Hematopoietic multipotent progenitor cell (in vitro differentiated cells): ENCODE measurements at places on chromosomes 16 and 17.
A peak's percentile ranks its signal among the peaks of the same experiment; 100 is the strongest.

GRCh38 chr16:2767140-2767731 is 9.8 kb downstream of the ELOB start:
- DNase-seq: no peak

DNA sequence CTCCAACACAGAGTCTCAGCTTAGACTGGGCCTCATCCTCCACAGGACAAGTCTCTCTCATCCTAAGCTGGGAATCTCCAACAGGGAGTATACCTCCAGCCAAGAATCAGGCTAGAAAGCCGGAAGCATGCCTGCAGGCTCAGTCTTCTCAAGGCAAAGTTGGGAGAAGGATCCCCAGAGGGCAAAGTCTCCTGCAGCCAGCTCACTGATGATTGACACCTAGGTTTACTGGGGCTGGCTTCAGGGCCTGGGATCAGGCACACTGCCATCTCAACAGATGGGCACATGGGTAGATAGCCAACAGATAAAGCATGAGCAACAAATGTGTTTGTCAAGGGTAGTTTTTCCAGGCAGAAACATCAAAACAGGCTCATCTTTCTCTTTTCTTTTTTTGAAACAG is 56.1 kb upstream of the TOX3 start:
- no peak for DNase-seq

GRCh38 chr16:89936981-89937380 is 11.6 kb upstream of the DEF8 start:
- DNase-seq: no peak

DNA sequence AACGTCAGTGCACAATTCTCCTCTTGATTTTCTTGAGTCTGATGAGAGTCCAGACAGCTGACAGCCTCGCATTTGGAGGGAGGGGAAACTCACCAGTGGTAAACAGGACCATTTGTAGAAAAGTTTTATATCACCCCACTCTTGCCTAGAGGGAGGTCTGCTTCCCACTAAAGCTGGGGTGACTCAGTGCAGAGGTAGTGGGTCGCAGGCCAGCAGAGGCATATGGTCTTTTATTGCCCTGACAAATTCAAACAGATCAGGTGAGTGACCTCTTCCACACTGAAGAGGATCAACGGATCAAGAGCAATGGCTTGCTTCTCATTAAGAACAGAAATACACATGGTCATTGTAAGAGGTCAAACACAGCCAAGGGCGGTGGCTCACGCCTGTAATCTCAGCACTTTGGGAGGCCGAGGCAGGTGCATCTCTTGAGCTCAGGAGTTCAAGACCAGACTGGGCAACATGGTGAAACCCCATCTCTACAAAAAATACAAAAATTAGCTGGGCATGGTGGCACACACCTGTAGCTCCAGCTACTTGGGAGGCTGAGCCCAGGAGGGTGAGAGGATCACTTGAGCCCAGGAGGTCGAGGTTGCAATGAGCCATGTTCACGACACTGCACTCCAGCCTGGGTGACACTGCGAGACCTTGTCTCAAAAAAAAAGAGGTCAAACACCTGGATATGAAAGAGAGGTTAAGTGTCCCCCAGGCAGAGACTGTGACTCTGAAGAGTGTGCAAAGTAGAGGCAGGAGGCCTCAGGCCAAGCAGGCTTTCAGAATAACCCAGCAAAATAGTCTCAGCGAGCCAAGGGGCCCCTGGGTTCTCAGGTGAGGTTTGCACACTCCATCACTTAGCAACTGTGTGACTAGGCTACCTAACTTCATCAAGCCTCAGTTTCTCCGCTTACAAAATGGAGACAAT is 56.5 kb upstream of the ERN1 start:
- DNase-seq: no peak

DNA sequence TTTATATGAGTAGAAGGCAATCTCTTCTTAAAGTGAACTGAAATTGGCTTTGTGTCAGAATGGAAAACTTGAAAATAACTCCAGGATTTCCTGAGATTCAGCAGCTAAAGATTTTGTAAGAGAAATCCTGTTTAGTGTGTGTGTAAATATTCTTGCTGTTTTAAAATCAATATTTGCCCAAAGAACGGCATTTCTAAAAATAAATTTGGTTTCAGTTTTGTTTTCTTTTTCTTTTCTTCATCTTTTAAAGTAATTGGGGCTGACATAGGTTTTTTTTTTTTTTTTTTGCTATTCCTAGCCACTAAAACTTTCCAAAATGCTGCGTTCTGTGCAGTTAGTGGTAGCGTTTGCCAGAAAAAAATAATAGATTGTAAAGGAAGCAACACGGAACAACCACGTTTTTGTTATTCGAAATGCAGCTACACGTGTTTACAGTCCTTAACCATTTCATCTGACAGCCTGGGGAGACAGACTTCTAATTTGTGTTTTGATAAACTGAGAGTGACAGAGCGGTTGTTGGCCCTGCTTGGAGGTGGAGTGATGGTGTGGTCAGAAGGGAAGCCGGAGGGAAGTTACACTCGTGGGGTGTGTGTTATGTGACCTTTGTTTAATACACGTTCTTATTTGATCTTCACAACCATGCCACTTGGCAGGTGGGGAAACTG is 21.6 kb upstream of the SMPD3 start:
- no peak for DNase-seq

DNA sequence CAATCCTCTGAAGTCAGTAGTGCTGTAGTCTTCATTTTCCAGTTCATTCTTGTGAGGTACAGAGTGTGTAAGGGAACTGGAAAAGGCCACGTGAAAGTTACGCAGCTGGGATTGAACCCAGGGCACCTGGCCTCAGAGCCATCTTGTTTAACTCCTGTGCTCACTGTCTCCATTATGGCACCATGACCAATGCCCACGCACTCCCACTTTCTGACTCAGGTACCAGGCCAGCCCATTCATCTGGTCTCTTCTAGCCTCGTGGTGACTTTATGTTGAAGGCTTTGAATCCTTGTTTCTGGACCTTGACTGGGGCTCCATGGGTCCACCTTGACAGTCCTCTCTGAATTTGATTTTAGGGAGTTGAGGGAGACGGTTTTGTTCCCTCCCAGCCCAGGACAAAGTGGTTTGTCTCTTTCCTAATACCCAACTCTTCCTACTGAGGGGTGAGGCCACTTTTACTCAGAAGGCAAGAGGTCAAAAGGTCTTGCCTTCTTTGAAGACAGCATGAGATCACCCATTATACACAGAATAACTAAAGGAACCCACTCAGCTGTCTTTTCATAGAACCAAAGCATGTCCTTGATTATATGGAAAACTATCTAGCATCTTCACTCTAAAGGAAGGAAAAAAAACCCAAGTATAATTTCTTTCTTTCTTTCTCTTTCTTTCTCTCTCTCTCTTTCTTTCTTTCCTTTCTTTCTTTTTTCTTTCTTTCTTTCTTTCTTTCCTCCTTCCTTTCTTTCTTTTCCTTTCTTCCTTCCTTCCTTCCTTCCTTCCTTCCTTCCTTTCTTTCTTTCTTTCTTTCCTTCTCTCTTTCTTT is 50.0 kb downstream of the OTOA start:
- no peak for DNase-seq

DNA sequence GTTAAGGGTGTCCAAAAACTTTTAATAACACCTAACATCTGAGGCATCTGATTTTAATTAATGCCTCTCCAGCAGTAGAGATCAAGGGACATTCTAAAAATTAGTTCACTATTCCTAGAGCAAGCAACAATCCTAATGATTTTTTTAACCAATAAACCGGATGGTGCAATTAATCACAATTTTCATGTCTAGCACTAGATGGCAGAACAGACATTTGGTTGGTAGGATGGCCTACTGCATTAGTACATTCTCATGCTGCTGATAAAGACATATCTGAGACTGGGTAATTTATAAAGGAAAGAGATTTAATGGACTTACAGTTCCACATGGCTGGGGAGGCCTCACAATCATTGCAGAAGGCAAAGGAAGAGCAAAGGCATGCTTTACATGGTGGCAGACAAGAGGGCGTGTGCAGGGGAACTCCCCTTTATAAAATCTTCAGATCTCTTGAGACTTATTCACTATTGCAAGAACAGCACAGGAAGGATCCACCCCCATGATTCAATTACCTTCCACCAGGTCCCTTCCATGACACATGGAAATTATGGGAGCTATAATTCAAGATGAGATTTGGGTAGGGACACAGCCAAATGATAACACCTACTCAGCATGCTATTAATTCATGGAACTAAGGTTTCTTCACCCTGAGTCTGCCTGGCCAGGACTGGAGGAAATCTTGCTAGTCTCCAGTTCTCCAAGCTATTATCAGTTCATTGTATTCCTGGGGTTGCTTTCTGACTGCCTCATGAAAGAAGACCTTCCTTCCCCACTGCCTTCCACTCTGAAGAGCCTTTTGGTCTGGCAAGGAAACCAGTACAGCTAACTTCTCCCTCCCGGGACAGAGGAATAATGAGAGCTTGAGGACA is 24.8 kb downstream of the HS3ST3A1 start:
- no peak for DNase-seq

- no peak for DNase-seq
Measured at GRCh38 chr17:10745231-10745630, 15.4 kb upstream of the TMEM220 start.

- peak; percentile 96 for DNase-seq
Measured at GRCh38 chr17:28812091-28812747, 30.4 kb downstream of the FAM222B start.

GRCh38 chr17:77019893-77020379 is 120.8 kb upstream of the SEC14L1 start:
- no peak for DNase-seq

DNA sequence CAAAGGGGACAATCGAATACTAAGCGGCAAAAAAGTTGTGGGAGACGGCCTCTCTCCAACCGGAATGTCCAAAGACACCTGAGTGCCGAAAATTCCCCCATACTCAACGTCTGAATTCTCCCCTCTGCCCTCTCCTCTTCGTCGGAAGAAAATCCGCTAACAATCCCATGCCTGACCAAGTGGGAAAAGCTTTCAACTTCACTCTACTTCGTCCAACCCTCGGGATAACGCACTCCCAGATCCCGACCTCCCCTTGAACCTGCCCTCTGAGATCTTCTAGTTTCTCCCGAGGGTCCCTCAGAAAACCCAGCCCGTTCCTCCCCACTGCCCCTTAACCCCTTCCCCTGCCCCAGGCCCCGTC is 961 bp downstream of the AMFR start:
- DNase-seq: no peak

- no peak for DNase-seq
Measured at GRCh38 chr17:67110619-67111018, 66.3 kb downstream of the CACNG1 start.

DNA sequence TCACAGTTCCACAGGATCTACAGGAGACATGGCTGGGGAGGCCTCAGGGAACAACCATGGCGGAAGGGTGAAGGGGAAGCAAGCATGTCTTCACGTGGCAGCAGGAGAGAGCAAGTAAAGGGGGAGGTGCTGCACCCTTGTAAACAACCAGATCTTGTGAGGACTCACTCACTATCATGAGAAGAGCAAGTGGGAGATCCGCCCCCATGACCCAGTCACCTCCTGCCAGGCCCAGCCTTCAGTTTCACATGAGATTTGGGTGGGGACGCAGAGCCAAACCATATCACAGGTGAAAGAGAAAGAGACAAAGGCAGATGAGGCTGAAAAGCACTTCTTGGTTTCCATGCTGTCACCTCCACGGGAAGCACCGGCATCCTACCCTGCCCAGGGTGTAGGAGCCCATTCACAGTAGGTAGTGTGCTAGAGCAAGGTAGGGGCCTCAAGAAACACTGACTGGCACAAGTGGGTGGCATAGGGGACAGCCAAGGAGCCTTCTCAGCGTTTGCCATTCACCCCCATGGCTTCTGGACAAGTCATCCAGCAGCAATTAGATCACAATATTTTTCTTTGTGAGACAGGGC is 6.6 kb downstream of the NARF start:
- DNase-seq: no peak

DNA sequence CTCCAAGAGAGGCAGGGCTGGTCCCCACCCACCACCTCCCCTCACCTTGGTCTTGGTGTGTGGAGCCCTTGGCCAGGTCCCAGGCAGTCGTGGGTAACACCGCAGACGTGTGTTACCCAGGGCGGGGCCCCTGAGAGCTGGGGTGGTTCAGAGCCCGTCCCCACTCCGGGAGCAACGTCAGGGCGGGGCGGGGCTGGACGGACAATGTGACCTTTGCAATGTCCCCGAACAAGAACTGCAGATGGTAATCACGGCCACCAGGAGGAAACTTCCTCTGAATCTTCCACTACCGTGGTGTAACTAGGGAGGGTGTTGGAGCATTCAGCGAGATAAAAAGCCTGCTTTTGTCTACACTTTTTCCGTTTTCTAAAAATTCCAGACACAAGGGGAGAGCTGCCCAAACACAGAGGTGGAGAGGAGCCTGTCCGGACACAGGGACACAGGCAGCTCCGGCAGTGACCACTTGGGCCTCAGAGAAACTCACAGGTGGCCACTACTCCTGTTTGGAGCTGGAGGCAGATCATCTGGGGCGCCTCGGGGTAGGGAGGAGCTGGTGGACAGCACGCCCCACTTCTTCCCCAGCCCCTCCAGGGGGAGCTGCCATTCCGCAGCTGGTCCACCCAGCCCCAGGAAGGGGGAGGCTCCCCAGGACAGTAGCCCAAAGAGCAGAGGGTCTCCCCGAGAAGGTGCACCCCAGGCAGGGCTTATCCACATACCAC is 14.2 kb upstream of the SLC38A10 start:
- no peak for DNase-seq

GRCh38 chr16:60166-60565 is 6.5 kb downstream of the SNRNP25 start:
- no peak for DNase-seq

DNA sequence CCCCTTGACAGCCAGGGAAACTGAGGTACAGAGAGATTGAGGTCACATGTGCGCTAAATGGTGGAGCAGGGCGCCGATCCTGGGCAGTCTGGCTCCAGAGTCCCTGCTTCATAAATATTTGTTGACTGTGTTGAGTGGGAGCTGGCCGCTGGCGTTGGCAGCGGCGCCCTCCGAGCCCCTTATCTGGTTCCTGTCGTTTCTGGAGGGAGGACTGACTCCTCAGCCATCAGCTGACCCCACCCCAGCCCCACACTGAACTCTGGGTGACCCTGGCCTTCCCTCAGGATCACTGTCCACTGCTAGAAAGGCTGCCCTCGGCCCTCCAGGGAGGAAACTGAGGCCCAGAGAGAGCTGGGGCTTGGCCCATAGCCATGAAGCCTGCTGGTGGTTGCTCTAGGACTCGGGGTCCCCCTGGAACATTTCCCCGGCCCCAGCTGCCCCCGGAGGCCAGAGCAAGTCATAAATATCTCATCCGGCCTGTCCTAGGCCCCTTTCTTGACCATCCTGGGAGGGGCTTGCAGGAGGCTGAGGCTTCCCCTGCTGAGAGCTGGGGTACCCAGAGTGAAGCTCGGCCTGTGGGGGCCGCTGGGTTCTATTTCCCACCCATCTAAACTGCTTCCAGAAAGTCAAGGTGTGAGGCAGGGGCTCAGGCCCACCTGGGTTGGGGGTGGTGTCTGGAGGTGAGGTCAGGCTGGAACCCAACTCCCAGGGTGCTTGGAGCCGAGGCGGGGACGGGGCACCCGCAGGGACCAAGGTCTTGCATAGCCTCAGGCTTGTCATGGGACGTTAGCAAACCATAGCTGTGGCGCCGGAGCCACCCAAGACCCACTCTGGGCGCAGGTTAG is 51.7 kb upstream of the GSE1 start:
- DNase-seq: no peak

DNA sequence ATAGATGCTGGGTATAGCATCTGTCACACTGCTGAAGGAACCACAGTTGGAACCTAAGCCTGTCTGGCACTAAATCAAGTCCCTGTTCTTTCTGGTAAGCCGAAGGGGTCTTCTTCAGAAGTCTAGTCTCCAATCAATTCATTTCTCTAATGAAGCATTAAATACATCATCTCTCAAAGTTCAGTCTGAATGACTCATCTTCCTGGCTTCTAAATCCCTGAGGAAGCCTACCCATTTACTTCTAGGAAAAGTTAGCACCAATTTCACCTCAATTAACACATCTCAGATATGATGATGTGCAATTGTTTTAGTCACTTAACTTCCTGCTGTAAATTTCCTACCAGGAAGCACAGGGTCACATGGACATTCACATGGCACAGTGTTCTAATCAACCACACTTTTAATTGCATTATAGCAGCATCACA is 49.9 kb downstream of the TEX14 start:
- no peak for DNase-seq
